ENCODE measurements at places on chromosomes 11 and 22.
A peak's percentile ranks its signal among the peaks of the same experiment; 100 is the strongest.

GRCh38 chr11:126878913-126879482 lies 121.6 kb downstream of the KIRREL3 start:
- no peak for DNase-seq

GRCh38 chr22:44349594-44349993 lies 36.8 kb upstream of the SHISAL1 start:
- no peak for DNase-seq

DNA sequence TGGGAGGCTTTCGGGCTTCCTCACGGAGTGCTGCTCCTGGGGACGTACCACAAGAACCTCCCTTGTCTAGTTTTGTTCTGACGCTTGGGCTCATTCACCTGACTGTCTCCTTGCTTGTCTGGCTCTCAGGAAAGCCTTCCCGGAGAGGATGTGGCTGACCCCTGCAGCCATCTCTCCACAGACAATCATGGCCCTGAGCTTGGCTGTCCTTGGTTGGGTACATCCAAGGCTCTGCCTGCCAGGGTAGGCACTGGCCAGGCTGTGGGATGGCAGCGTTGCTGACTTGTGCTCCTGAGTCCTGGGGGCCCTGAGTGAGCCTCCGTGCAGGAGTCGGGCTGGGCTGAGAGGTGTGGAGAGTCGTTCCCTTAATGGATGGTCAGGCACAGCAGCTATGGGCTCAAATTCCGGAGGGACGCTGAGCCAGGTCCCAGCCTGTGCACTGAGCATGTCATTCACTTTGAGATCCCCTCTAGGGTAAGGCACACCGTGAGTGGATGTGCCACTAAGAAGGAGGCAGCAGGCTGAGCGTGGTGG lies 32.8 kb downstream of the BCR start:
- DNase-seq = no peak

GRCh38 chr11:47109051-47109726 lies 67.5 kb downstream of the ARFGAP2 start:
- DNase-seq = no peak

GRCh38 chr22:46871826-46872225 lies 109.4 kb downstream of the TBC1D22A start:
- no peak for DNase-seq

- peak; percentile 62 for DNase-seq
These were observed at the start of gene AHNAK for GRCh38 chr11:62546244-62546928. TSS of gene AHNAK (minus strand) at chr11:62546806. CDS start at chr11:62536098, 10,708 bp downstream.

- DNase-seq = no peak
These were observed 832 bp upstream of the NAP1L4 start for GRCh38 chr11:2992997-2993325.

GRCh38 chr11:41861838-41862237 lies 402.4 kb upstream of the LRRC4C start:
- DNase-seq = no peak
